Renal cortical epithelial cell (primary cell): ENCODE measurements at places on chromosomes 12 and 14. TPM values are rescaled to one million over a fixed set of nuclear protein-coding genes. Genes with fewer than 3 reads are reported as not detected.
A peak's percentile ranks its signal among the peaks of the same experiment; 100 is the strongest.

The CLEC9A gene
- not detected in 2 replicates for total RNA-seq

The ASPG gene
- 0.89 TPM in 1 of 2 replicates, not detected in the other for total RNA-seq

The DACT1 gene
- 6.9 and 15.5 TPM in 2 replicates for total RNA-seq

The ZNF410 gene
- 95.9 and 103 TPM in 2 replicates for total RNA-seq

The TMEM119 gene
- total RNA-seq: not detected in 2 replicates

The RGS6 gene
- total RNA-seq: not detected in 2 replicates

- DNase-seq: peak; percentile 90
Measured at GRCh38 chr14:61927060-61927459, 164.8 kb downstream of the SNAPC1 start.

- no peak for DNase-seq
Measured at GRCh38 chr12:47237751-47238211, 158.0 kb upstream of the AMIGO2 start.

DNA sequence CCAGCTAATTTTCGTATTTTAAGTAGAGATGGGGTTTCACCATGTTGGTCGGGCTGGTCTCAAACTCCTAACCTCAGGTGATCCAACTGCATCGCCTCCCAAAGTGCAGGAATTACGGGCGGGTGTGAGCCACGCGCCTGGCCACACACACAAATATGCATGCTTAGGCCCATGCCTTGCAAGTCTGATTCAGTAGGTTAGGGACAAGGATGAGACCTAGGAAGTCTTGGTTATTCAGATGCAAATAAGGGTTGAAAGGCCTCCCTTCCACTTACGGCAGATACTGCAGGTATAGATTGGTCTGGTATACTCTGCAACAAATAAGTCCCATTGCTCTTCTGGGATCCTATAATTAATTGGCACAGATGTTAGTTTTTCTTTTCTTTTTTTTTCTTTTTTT is 32.9 kb downstream of the TXNRD1 start:
- no peak for DNase-seq

DNA sequence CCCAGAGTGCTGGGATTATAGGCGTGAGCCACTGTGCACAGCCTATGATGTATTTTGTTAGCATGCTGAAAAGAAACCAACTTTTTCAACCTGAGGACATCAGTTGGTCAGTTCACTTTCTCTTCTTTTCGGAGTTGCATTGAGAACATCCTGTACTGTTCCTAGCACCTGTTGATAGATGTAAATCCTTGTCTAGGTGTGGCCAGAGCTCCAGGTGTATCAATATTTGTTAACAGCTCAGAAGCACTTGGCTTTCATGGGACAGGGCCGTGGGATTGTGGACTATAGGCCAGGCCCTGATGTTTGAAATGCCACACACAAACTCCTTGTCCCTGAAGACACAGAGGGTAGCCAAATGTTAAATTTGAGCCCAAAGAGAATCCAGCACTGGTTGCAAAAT is 14.9 kb downstream of the HCAR2 start:
- no peak for DNase-seq

GRCh38 chr12:94267921-94268471 is 119.6 kb downstream of the PLXNC1 start:
- DNase-seq: no peak

- DNase-seq: no peak
Measured at GRCh38 chr14:105067140-105067968, 2.1 kb upstream of the GPR132 start.

GRCh38 chr14:104148433-104149277 is 10.3 kb downstream of the KIF26A start:
- no peak for DNase-seq

GRCh38 chr12:63915105-63915800 is 70.8 kb downstream of the SRGAP1 start:
- DNase-seq: peak; percentile 74

DNA sequence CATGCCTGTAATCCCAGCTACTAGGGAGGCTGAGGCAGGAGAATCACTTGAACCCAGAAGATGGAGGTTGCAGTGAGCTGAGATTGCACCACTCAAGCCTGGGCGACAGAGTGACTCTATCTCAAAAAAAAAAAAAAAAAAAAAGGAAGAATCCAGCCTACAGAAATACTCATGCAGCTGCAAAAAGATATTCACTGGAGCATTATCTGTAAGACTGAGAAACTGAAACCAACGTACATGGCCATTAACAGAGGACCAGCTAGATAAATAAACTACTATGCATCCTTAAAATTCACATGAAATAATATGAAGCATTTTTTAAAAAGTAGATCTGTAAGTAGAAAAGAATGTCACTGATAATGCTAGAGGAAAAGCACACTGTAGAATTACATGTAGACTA is 3.5 kb downstream of the SLC7A7 start:
- DNase-seq: no peak

DNA sequence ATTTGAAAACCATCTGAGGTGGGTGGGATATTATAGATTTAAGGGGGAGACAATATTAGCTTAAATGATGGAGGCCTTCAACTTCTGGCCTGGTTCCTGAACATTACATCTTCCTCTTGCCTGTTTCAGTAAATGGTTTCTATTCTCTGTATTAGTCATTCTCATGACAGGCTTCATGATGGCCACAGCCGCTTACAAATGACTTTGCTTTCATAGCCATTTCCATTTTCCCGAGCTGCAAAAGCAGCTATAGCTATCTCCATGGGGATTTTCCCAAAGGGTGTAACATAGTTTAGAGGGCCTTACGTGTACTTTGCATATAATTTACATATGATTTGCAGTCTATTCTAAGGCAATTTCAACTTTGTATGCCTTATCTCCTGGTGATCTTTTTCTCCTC is 121.8 kb downstream of the NRXN3 start:
- no peak for DNase-seq

- peak; percentile 73 for DNase-seq
Measured at GRCh38 chr12:77104792-77105191, 39.4 kb upstream of the E2F7 start.

- no peak for DNase-seq
Measured at GRCh38 chr12:12798480-12798879, 13.0 kb downstream of the APOLD1 start.

DNA sequence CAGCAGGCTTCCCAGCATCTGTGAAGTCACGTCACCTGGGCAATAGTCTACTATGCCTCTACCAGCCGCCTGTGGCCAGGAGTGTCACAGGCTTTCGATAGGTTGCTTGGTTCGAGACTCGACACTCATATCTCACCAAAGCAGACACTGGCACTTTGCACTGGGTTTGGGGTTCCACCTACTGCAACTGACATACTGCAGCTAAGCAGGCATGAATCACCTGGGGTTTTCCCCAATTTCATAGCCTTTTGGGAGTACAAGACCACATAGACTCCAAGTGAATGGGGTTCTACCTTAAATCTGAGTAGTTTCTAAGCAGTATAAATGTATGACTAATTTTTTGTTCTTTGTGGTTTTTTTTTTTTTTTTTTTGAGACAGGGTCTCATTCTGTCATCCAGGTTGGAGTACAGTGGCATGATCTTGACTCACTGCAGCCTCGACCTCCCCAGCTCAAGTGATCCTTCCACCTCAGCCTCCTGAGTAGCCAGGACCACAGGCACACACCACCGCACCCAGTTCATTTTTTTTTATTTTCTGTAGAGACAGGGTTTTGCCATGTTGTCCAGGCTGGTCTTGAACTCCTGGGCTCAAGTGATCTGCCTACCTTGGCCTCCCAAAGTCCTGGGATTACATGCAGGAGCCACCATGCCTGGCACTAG is 32.1 kb downstream of the DMAC2L start:
- DNase-seq: peak; percentile 70

DNA sequence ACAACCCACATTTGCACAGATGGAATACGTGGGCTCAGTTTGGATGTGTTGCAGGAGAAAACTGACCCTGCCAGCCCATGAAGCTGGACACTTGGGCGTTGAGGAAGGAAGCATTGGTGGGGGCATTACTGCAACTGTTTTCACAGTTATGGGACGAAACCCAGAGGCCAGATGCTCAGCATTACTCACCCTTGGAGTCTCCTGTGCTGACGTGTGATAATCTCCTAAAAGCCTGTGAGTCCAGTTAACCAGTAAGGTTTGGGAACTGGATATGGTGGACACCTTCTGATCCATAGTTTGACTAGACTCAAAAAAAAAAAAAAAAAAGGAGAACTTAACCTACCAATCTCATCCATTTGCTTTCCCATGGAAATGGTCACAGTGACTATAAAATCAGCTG is 52.8 kb upstream of the EGLN3 start:
- DNase-seq: no peak

DNA sequence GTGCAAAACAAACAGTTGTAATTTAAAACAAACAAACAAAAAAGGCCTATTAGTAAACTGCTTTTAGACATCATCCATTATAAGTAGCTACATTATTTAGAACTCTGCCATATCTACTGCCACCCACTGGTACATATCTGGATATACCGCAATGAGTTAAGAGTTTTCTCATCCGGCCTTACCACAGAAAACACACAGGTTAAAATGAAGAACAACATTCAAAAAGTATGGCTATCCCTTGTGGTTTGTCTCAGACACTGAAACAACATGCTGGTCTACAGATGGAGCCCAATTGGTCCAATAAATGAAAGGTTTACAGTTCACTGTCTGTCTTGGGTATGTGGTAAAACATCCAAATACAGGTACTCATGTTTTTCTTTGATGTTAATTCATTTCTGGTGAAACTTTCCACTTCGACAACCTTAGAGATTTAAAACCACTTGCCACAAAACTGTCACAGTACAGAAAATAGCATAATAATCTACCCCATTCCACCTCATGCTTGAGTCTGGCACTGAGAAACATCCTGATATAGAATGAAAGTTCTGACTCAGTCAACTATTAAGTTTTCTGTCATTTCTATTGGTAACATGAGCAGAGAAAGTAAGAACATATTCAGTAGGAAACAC is 354.3 kb downstream of the CEP128 start:
- DNase-seq: peak; percentile 70

DNA sequence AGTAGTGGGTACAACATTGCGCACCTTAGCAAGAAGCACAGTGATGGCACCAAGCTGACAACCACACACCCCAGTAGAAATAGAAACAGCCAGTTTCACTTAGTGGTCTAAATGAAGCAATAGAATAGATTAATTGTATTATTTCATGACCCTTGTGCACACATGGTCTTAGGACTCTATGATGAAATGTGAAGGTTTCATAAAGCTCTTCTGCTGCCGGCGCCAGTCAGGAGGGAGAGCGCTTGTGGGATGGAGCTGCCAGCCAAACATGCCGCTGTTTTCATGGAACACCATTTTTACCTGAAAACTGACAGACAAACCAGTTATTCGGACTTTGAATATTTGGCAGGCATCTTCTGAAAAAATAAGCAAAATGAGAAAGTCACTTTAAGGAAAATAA is 100.0 kb downstream of the PPP2R5C start:
- no peak for DNase-seq

DNA sequence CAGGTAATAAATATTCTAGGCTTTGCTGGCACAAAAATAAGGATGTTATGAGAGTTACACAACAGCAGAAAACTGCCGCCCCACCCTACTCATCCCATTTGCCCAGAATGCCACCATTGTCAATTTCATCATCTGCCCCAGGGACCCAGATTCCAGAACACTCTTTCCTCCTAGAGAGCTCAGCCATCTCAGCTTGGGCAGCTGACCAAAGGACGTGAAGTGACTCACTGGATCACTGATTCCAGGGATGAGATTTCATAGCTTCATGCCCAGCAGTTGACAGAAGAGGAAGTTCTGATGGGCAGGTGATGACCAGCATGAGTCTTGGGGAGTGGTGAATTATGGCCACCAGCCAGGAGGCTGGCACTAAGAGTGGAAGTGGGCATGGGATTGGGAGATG is 450.3 kb downstream of the RMST start:
- peak; percentile 48 for DNase-seq

DNA sequence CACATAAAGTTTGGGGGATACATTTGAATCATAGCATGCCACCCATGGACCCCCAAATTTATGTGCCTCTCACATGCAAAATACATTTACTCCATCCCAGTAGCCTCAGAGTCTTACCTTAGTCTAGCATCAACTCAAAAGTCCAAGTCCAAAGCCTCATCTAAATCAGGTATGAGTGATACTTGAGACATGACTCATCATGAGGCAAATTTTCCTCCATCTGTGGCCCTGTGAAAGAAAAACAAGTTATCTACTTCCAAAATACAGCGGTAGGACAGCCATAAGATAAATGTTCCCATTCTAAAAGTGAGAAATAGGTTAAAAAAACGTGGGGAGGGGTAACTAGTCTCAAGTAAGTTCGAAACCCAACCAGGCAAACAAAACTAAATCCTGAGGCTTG is 444.2 kb downstream of the SNAPC1 start:
- DNase-seq: no peak

- DNase-seq: no peak
Measured at GRCh38 chr12:48132826-48133225, 13.7 kb downstream of the PFKM start.

- DNase-seq: no peak
Measured at GRCh38 chr14:104665114-104665656, 24.2 kb upstream of the INF2 start.

DNA sequence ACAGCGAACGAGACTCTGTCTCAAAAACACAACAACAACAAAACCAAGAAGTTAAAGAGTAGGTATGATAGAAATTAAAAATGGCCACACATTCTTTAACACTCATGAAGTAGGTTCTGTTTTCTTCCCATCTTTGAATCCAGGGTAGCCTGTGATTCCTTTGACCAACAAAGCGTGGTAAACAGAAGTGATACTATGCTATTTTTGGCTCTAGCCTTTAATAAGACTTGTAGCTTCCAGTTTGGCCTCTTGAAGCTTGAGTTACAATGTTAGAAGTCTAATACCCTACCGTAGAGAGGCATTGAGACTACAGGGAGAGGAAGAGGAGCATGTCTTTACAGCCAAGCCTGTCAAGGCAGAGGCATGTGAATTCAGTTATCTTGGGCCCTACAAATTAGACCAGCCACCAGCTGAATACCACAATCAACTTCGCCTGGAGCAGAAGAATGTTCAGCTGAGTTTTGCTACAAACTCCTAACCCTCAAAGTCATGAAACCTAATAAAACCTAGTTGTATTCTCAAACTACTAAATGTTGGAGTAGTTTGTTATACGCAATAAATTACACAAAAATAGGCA is 4.9 kb upstream of the NEMF start:
- no peak for DNase-seq

GRCh38 chr14:86543521-86543920 is 1013.6 kb downstream of the FLRT2 start:
- DNase-seq: no peak

GRCh38 chr12:104414581-104415341 is 42.0 kb upstream of the CHST11 start:
- peak; percentile 60 for DNase-seq

GRCh38 chr14:104578321-104578720 is 1.2 kb upstream of the C14orf180 start:
- no peak for DNase-seq
